ENCODE measurements at places on chromosomes 7 and 10.
A peak's percentile ranks its signal among the peaks of the same experiment; 100 is the strongest.

DNA sequence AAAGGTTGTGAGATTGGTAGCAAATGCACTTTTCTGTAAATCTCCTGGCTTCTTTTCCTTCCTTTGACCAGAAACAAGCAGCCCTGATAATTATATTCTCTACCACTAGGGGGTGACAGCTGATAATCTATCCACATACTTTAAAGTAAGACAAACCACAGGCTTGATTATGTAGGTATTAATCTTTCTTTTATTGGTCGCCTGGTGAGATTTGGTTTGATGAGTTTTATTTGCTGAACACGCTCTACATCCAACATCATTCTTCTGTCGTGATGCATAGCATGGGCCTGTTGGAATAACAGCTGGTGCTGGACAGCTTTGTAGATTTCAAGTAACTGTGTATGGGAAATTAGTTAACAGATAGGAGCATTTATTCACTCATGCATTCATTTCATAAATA lies 63.5 kb downstream of the ZNF365 start:
- peak; percentile 60 for DNase-seq

- no peak for DNase-seq
Measured at GRCh38 chr7:39507866-39508551, 58.2 kb upstream of the YAE1 start.

- DNase-seq = no peak
Measured at GRCh38 chr10:6053816-6054631, 8.1 kb downstream of the IL2RA start.

GRCh38 chr7:92639213-92639896 lies 49.2 kb upstream of the FAM133B start:
- DNase-seq = no peak

GRCh38 chr10:62694537-62695126 lies 109.9 kb upstream of the ADO start:
- no peak for DNase-seq

GRCh38 chr10:70907637-70908405 lies 19.5 kb upstream of the PCBD1 start:
- no peak for DNase-seq

DNA sequence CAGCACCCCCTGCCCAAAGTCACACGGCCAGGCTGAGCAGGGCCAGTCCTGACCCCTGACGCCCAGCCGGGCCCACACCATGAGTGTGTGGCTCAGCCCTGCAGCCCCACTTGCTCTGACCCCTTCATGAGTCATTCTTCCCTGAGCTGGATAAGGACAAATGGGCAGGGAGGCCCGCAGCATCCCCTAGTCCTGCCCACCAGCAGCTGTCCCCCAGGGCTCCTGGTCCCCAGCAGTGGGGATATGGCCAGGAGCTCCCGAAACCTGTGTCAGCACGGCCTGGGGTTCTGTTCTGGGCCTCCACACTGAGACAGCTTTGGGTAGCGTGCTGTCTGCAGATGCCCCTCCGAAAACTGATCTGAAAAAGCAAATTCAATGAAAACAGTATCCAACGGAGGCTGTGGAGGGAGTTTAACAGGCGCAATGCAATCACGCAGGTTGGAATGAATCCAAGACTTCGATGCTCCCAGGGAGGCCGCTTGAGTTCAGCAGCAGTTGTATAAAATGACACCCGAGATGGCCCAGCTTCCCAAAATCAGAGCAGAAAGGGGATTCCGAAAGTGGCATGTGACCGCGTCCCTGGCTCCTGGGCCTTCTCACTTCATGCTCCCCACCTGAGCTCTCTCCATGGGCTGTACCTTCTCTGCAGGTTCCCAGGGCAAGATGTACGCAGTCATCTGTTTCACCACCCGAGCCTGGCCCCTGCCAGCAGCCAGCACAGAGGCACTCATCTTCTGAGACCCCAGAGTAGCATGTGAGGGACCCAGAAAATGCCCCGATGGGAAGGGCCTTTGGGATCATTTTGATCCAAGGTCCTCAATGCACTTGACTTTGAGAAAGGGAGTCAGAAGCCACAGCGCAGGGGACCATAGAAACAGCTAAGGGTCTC lies 214.1 kb downstream of the USP6NL start:
- DNase-seq = no peak

DNA sequence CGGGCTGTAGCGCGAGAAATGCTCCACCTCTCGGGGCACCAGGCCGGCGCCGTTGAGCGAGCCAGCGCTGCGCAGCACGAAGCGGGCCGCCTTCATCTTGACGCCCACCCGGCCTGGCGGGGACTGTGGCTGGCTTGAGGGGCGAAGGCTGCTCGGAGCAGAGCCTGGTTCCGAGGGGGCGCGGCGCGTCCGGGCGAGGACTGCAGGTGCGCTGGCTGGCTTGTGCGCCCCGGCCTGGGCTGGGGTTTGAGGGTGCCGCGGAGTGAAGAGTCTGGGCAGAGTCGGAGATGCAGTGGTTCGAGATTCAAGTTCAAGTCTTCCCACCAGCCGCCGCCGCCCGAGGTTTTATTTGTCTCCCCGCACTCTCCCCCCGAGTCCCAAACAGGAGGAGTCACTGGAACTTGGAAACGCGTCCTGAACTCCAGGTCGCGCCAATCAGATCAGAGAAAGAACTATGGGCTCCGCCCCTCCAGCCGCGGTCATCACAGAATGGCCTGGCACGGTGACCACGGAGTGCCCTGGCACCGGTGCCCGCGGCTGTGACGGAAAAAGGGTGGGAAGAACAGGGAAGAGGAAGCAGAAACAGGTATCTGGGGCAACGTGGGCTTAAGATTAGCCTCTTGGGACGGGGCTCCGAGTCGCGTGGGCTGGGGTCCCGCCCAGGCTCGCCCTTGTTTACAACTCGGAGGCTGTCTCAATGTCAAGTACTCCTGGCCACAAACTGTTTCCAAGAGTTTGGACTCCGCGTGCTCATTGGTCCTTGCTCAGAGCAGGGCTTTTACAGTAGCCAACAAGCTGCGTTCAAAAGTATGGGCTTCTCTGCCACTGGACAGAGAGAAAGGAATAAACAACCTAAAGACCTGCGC lies at the start of gene PDK4:
PDK4 (minus strand) TSS at position 319 of the 866 bp plus-strand sequence; CDS start at position 96, 223 bp downstream.
- DNase-seq = peak; percentile 72

- no peak for DNase-seq
Measured at GRCh38 chr10:104574427-104574826, 66.7 kb upstream of the SORCS3 start.

GRCh38 chr10:102289840-102290239 lies 44.5 kb downstream of the GBF1 start:
- no peak for DNase-seq

DNA sequence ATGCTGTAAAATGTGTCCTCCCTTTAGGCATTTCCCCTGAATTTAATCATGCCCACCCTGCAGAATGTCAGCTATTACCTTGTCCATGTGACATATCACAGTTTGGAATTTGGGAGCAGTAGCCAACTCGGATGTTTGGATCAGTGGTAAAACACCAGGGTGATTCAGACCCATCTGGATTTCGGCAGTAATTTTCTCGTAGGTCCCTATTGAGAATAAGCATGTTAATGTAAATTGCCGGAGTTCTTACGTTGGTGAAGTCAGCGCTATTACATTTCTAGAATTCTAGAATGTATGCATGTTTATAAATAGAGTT lies 44.1 kb downstream of the HGF start:
- DNase-seq = no peak

DNA sequence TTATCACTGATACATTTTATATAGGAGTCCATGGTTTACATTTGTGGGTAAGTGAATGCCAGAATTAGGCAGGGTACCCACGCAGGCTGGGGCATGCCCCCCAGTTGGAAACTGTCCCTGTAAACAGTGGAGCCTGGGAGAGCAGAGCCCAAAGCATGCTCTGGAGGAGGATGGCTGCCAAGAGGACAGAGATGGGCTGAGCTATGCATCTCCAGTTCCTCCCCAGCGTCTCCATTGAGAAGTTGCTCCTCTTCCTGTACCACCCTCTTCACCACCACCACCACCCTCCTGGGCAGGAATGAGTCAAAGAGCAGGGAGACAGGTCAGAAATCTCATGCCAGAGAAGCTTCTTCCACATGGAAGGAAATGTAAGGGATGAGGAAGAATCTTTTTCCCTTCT lies 67.7 kb upstream of the KMT2E start:
- DNase-seq = no peak

DNA sequence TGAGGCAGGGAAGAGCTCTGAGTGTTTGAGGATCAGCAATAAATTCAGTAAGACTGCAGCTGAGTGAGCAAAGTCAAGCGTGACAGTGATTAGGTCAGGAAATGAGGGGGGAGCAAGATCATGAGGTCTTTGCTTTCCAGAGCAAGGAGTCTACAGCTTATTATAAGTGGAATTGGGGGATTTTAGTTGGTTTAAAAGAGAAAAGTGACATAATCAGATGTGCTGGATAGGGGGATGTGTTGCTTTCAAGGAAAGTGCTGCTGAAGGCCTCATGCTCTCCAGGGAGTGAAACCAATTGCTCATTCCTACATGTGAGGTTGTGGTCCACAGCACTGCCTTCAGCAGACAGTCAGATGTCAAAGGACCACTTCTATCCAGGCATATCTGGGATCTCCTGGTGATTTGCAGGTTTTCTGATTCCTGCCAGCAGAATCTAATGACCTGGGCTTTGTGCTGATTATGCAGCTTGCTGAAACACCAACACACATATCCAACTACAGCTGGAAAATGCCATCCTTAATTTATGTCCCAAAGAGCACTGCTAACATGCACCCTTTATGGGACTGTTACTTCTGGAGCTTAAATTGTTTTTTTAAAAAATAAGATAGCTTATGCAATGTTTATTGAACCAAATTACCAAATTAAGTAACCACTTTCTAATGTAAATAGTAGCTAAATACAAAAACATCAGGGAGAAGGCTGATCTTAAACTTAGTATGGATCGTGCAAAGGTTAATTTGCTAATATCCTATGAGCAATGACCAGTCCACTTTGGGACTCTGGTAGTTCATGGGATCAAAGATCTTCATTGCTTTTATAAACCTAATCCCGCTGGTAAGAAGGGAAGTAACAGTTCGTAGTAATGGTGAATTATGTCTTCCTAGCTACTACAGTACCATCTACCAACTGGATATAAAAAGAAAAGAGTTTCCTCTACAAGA lies 607.6 kb downstream of the KCNMA1 start:
- DNase-seq = no peak

- no peak for DNase-seq
Measured at GRCh38 chr10:96618653-96619052, 31.8 kb upstream of the TM9SF3 start.

- no peak for DNase-seq
Measured at GRCh38 chr10:44952779-44953231, 6.8 kb upstream of the RASSF4 start.

DNA sequence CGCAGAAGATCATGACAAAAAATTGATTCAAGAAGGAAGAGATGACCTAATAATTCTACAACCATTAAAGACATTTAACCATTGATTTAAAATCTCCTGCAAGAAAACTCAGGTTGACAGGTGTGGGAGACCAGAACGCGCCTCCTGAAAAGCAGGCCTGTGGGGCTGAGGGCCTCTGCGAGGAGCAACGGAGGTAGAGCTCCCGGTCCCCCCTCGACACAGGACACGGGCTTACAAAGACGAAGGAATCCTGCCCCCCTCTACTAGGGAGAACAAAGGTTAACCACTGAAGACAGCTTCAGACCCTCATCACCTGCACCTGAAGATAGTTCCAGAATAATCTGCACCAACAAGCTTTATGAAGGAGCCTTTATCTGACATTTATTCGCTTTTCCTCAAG lies 55.9 kb upstream of the INPP5A start:
- DNase-seq = no peak

GRCh38 chr7:26655781-26656180 lies 208.6 kb downstream of the SKAP2 start:
- no peak for DNase-seq

- DNase-seq = no peak
Measured at GRCh38 chr10:114233482-114233881, 5.6 kb upstream of the VWA2 start.

DNA sequence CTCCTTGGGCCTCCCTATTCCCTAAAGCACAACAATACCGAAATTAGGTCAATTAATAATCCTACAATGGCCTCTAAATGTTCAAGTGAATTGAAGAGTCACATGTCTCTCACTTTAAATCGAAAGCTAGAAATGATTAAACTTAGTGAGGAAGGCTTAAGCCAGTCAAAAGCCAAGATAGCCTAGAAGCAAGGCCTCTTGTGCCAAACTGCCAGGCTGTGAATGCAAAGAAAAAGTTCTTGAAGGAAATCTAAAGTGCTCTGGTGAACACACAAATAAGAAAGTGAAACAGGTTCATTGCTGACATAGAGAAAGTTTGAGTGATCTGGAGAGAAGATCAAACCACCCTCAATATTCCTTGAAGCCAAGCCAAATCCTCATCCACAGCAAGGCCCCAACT lies 57.2 kb downstream of the SLC29A4 start:
- DNase-seq = no peak

DNA sequence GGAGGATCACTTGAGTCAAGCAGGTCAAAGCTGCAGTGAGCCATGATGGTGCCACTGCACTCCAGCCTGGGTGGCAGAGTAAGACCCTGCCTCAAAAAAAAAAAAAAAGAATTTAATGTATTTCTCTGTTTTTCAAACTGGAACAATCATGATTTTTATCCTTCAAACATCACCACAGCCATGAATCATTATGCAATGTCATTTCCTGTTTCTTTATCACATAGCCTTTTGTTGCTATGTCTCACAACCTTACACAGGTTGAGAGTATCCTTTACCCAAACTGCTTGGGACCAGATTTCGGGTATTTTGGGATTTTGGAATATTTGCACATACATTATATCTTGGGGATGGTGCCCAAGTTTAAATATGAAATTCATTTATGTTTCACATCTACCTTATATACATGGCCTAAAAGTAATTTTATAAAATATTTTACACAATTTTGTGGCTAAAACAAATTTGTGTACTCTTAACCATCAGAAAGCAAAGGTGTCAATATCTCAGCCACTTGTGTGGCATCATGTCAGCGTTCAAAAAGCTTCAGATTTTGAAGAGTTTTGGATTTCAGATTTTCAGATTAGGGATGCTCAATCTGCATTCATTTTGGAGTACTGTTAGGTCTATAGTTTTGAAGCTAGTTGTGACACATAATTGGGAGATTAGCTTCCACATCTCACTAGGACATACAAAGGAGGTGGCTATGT lies 8.2 kb downstream of the NT5C3A start:
- no peak for DNase-seq

DNA sequence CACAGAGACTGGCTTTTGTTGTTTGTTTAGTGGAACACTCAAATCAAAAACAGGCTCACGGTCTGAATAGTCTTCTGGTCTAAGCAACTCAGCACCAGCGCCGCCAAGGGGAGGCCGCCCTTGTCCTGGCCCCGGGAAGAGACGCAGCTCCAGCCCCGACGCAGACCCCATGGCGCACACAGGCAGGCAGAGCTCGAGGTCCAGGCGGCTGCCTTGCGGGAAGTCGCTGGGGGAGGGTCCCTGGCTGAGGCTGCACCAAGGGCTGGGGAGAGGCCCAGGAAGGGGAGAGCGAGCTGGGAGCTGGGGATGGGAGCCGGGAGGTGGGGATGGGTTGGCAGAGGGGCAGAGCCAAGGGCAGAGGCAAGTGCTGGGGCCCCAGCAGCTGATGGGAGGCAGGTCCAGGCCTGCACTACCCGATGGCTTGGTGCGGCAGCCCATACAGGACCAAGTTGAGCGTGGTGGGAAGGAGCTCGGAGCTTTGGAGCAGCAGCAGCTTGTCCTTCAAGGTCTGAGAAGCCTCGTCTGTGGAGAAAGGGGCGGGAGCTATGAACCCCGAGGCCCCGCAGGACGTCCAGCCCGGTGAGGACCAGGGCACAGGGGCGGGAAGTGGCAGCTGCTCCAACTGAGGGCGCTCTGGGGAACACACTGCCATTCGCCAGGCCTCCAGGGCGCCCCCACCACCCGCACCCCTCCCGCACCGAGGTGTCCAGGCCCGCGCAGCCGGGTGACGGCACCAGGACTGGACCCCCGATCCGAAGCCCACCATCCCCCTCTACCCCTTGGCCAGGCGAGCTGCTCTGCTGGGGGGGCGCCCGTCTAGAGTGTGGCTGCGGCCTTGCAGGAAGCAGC lies 22.7 kb upstream of the NKX6-2 start:
- DNase-seq = no peak
